ENCODE measurements at places on chromosomes 1 and 21.
A peak's percentile ranks its signal among the peaks of the same experiment; 100 is the strongest.

DNA sequence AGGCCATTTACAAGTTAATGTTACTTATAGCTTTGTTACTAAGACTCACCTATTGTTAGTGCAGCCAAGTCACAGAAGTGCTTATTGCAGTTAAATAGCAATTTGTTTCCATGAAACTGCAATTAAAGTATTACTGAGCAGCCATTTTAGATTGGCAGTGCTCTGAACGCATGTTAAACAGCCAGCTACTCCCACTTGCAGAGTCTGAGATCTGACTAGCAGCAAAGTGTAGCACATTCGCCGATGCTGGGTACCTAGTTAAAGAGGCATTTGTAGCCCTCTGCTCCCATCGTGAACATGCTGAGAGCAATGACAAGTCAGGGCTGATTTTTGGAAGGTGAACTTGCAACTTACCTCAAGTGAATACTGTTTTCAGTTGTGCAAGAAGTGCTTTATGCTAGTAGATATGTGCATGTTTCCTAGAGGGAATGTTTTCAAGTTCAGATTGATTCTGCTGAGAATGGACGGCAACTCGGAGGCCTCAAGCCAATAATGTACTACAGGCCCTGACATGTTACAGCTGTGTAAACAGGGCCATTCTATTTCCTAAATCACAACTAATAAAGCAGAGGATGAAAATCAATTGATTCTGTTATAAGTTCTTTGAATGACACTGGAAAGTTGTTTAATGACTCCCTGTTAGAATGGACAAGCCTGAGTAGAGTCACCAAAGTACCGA is 19.8 kb downstream of the LMO4 start:
- DNase-seq: no peak

DNA sequence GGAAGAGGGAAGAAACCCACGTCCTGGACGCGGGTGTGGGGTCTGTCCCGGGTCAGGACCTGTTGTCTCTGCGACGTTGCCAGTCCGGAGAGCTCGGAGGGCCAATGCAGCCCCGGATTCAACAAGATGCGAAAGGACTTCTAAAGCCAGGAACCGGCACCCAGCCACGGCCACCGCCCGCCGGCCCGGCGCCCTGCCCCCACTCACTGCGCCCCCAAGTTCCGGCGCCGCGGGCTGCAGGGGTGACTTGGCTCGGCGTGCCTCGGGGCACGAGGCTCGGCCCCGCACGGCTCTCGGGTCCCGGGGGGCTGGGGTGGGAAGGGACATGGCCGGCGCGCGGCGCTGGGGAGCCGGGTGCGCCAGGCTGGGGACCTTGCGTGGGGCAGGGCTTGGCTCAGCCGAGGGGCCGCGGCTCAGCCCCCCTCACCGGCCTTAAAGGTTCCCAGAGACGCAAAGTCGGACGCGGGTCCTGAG is 51.8 kb upstream of the H6PD start:
- DNase-seq: no peak

DNA sequence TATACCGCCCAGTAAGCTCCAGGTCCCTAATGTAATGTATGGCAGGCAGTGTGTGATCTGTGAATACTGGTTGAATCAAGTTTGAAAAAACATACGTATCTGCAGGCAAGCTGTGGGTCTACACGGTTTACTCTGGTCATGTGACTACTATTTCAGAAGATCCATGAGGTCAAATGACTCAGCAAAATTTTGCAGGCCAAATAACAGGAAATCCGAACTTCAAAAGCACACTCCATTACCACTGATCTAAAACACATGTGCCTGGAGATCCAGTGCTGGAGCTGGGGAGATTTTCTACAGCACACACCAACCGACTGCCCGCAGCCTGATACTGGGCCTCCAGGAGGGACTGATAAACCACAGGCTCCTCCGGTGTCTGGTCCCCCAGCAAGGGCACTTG is 64.5 kb upstream of the SLC44A3 start:
- no peak for DNase-seq

- no peak for DNase-seq
These were observed 62.4 kb downstream of the FGGY start for GRCh38 chr1:59359325-59359724.

DNA sequence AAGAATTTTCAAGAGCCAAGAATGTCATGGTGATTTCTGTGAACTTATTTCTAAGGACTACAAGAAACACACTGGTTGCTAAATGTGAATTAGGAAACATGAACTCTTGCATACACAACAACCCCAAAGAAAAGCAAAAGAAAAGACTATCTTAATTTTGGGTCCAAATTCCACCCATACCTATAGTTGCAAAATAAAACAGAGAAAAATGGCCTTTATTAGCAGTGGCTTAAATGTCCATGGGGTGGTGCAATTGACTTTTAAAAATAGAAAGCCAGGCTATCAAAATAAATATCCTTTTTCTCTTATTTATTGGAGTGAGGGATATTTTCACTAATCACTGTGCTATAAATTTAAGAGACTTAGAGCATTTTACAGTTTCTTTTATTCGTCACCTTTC is 80.9 kb upstream of the DPYD start:
- no peak for DNase-seq

DNA sequence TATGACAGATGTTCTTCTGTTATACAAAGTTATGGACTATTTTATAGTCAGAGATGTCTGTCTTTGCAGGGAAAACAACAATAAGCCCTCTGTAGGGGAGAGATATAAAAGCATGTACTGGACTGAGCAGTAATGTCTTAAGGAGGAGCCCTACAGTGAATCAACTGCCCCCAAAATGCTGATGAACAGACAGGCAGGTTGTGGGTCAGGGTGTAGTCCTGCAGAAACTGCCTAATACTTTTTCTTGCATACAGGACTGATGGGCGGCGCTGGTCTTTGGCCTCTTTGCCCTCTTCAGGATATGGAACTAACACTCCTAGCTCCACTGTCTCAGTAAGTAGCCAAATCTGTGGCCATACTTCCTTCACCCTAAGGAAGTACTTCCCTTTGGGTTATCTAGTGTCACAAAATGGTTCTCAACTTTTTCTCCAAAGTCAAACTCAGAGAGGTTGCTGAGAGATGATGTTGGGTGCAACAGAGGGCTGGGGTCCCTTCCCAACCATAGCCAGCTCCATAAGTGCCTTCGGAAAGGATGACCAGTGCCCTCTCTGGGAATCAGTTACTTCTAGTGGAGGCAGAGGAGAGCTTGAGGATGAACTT is 129.8 kb downstream of the PIK3R3 start:
- DNase-seq: no peak

DNA sequence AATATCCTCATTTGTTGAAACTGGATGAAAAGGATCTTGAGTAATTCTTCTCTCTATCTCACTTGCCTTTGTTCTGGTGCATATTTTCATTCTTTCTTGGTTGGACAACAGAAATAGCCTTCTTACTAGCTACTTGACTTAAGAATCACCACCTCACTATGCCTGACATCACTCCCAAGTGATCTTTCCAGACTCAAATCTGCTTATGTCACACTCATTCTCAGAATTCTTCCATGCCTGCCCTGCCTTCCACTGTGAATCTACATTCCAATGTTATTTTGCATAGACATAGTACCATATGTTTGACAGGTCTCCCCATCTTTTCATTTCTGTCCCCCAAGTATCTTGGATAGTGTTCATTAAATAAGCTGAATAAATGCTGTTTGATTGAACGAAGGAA is 78.5 kb upstream of the DPYD start:
- no peak for DNase-seq

DNA sequence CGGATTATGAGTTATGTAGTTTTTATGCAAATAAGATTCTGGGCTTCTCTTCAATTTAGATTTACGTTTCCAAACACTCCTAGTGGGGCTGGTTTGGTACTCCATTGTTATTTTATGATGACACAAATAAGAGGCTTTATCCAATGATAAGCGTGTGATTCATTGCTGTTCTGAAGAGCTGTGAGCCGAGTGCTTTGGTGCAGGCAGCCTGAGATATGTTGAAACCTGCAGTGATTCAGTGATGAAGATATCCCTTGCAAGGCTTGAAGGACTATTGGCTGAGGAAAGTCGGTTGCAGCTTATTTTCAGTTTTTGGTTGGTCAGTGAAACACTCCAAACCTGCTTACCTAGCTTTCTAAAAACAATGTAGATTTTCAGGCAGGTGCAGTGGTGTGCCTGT is 112.2 kb downstream of the RYR2 start:
- DNase-seq: peak; percentile 4

DNA sequence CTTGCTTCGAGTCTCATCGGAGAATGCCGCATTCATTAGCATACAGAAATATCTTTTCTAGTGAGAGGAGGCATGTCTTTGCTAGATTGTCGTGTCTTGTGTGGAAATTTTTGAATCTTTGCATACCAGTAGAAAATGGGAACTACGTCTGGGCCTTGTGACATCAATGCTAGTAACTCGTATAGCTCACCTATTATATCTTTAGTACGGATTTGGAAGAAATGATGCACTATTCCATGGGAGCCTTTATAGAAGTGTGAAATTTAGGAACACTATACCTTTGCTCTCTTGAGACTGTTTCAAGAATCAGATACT is 835 bp downstream of the UHMK1 start:
- DNase-seq: no peak

- DNase-seq: no peak
These were observed 70.9 kb downstream of the SDC3 start for GRCh38 chr1:30837653-30838052.

GRCh38 chr1:18407166-18408045 is 73.3 kb upstream of the KLHDC7A start:
- no peak for DNase-seq

DNA sequence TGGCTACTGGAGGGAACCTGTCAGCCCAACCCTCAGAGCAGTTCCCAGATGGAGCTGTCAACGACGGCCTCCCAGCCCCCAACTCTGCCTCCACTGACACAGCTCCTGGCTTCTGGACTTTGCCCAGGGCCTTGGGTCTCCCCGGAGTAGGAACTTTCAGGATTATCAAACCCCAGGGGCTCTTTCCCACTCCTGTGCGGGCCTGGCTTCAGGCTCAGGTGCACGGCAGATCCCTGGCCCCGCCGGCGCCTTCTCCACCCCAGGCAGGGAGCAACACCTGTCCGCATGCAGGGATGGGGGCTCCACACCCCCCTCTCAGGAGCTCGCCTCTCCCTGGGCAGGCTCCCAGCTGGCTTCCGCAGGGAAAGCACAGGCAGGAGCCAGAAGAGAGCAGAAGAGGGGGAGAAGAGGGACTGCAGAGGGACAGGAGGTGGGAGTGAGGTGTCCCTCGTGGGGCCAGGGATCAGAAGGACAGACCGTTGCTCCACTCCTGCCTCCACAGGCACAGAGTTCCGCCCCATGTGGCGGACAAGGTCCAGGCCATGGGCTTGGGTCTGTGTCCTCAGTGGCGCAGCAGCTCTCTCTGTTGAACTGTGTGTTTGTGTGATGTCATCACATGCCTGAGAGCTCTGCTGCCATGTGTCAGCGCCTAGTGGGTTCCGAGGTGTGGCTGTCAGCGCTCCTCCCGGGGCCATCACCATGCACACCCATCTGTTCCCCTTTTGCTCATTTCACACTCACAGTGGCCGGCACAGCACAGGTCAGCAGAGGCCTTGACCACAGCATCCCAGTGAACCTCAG is 107.7 kb downstream of the PDE9A start:
- peak; percentile 3 for DNase-seq

GRCh38 chr1:66546047-66546810 is 12.3 kb downstream of the SGIP1 start:
- no peak for DNase-seq

DNA sequence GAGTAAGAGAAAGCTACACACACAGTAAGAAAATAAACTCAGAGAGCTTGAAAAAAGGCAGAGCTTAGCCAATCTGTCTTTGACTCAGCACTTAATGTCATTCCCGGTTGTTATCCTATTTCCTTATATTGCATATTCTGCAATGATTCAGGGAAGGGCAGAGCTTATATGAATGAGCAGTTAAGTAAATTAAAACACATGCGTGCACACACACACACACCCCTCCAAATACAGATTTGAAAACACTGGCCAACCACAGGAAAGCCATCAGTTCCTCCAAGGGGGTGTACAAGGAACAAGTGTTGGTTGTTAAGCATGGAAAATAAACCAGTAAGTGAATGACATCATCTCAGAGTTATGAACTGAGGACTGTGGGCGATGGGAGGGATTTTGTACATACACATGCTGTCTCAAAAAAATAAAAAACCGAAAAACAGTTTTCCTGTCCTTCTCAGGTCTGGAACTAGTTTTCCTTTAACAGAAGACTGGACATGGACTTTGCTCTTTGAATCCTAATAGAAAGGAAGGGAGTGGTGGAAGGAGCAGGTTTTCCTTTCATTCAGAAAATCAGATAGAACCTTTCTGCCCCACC is 1.0 kb downstream of the IQGAP3 start:
- DNase-seq: no peak

DNA sequence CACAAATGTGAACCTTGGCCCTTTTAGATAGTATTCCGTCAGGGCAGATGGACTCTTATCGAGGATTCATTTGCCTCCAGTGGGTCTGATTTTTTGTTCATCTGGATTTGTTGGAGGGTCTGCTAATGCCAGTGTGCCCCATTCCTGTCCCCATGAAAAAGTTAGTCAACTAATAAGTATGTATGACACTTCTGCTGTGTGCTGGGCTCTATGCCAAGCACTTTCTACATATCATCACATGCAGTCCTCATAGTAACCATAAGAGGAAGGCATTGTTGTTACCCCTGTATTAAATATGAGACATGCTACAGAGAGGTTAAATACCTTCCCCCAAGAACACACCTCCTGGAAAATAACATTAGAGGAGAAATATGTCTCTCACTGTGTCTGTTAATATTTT is 46.6 kb upstream of the MAB21L3 start:
- no peak for DNase-seq

- DNase-seq: no peak
These were observed 29.6 kb upstream of the ZNF326 start for GRCh38 chr1:89965193-89965768.

Data from NCI-H526 treated with DMSO at 0.1 percent for 48 hours (cell line).